ENCODE measurements at places on chromosomes 3 and 15. TPM values are rescaled to one million over a fixed set of nuclear protein-coding genes. Genes with fewer than 3 reads are reported as not detected.

- DNase-seq: no peak
Observed at GRCh38 chr3:180117381-180118163, 80.8 kb upstream of the PEX5L start.

DNA sequence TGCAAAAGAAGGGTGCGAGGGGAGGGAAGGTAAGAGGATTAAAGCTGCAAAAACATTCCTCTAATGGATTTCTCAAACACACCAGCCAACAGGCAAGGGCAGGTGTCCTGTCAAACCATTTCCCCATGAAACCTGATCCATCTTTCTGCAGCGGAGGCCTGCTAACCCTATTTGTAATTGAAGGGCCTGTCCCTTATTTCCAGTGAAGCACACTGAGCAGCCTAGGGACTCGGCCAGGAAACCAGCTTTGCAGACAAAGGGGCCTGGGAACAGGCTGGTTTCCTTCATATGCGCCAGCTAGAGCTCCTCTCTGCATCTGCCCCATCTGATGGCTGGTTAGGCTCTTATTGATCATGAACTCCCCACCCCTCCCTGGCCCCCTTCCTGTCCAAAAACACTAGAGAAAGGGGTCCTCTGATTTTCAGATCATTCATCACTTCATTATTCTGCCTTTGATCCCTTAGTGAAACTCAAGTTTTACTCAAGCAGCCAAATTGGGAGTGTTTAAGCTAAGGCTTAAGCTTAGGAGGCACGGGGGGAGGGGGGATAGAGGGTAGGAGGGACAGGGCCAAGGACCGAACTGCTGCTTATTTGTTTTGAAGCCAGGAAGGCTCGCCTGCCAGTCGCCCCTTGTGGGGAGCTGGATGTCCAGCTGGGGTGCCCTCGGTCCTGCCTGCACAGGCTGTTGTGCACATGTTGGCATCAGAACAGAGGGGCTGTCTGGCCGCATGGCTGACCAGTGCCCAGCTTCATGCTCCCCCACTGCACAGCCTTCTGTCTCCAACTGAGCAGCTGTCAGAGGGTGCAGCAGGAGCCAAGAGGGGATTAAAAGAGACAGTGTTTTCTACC, 53.1 kb downstream of the BOC start:
- DNase-seq: no peak

The C3orf85 gene
- not detected for total RNA-seq

DNA sequence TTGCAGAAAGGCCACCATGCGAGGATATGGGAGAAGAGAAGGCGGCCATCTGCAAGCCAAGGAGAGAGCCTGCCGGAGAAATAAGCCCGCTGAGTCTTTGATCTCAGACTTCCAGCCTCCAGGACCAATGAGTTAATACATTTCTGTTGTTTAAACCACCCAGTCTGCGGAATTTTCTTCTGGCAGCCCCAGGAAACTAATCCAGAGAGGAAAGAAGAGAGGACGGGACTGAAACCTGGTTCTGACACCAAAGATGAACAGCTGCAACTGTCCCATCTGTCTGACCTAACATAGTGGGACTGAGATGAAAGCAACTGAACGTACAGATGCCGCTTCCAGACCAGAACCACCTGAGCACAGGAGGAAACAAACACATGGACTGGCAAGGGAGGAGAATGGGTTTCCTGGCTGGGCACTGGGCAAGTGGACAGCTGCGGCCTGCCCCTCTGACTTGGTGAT, 32.3 kb downstream of the VGLL4 start:
- DNase-seq: no peak

The LRTM1 gene
- total RNA-seq: not detected

- DNase-seq: no peak
Observed at GRCh38 chr3:73621388-73621787, 3.4 kb downstream of the PDZRN3 start.

- peak; percentile 68 for DNase-seq
Observed at GRCh38 chr3:119579366-119580066, at the start of gene ADPRH. Gene ADPRH, plus strand, starts transcription at chr3:119579492. Its CDS starts 2,678 bp downstream, at chr3:119582170.

DNA sequence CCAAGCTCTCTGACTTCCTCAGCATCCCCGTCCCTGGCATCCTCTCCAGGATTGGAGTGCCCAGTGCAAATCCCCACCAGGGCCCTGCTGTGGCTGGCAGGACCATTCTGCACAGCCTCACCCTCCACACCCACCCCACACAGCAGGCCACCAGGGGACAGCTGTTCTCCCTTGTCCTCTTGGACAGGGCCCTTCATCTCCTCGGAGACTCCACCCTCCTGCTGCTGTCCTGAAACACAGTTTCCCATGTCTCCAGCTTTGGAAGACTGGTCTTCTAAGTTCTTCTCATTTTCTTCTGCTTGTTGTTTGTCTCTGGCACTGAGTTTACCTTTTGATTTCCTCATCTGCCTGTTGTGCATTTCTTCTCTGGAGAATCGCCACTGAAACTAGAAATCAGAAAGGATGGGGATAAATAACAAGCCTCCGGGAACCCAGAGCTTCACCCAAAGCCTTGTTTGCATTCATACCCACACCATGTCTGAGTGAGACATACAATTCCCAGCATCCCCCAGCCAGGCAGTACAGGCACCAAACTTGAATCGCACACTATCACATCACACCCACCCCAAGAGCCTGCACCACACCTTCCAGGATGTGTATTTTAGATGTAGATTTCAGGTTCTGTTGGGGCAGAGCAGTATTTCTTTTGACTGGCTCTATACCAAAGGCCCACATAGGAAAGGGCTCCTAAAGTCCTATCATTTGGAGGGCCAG, 52.0 kb downstream of the OXNAD1 start:
- DNase-seq: no peak

- DNase-seq: peak; percentile 62
Observed at GRCh38 chr3:20511863-20512505, 326.0 kb upstream of the SGO1 start.

The LMAN1L gene
- total RNA-seq: not detected

The TTLL13 gene
- total RNA-seq: not detected

GRCh38 chr15:80479191-80479590, 75.0 kb downstream of the ARNT2 start:
- no peak for DNase-seq

The AMT gene
- 0.32 TPM for total RNA-seq

The CMSS1 gene
- 38.7 TPM for total RNA-seq

- DNase-seq: peak; percentile 89
Observed at GRCh38 chr15:72783640-72784455, at the start of gene ADPGK. Gene ADPGK, minus strand, starts transcription at chr15:72783758. Its CDS starts 67 bp downstream, at chr15:72783691.

GRCh38 chr3:10459954-10460754, 45.2 kb downstream of the ATP2B2 start:
- peak; percentile 77 for DNase-seq

The LRRK1 gene
- total RNA-seq: 0.20 TPM

DNA sequence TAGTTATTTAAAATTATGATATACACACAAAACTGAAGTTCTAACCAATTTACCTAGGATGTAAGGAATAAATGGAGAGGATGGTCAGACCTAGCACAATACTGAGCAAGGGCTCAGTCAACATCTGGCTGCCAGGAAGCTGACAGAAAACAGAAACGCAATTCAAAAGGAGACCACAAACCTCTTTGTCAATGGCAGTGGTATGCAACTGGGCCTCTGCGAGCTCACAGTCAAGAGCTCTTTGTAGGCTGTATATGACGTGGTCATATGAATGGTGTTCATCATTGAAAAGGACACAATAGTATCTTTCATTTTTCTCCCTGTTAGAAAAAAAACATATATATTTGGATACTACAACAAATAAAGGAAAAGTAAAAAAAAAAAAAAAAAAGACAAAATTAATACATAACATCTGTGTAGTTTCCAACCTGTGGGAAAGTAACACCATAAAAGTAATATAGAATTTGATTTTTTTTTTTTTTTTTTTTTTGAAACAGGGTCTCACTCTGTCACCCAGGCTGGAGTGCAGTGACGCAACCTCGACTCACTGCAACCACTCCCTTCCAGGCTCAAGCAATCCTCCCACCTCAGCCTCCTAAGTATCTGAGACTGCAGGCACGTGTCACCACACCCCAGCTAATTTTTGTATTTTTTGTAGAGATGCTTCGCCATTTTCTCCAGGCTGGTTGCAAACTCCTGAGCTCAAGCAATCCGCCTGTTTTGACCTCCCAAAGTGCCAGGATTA, 37.9 kb downstream of the UBR1 start:
- no peak for DNase-seq
